Neural crest cell (in vitro differentiated cells): ENCODE measurements at places on chromosomes 3 and 15.

GRCh38 chr3:26657348-26657976 lies 34.9 kb downstream of the LRRC3B start:
- no peaks in the 10 kb centered on the region for H3K4me1 ChIP-seq
- H3K4me3 ChIP-seq, result no peak overlapping the region
- H3K36me3 ChIP-seq, result no peaks in the 10 kb centered on the region
- no peak overlapping the region for H3K27ac ChIP-seq

DNA sequence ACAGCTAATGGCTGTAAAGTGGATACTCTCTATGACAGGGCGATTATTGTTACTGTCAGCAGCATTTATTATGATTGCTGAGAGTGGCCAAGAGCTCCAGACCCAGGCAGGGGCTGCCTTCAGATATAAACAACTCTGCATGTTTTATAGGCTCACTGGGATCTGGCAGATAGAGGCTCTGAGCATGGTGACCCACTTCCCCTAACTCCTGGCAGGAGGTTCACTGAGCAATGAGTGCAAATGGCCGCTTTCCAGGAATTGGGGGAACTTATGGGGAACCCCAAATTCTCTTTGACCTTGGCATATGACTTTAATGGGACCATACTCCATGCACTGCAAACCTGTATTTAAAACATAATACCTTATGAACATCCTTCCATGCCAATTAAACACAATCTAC lies 59.0 kb downstream of the SCN5A start:
- H3K27ac ChIP-seq, result no peak overlapping the region
- peaks cover 9% of the 10 kb centered on the region for H3K27me3 ChIP-seq
- no peaks in the 10 kb centered on the region for H3K36me3 ChIP-seq
- DNase-seq, result no peak

DNA sequence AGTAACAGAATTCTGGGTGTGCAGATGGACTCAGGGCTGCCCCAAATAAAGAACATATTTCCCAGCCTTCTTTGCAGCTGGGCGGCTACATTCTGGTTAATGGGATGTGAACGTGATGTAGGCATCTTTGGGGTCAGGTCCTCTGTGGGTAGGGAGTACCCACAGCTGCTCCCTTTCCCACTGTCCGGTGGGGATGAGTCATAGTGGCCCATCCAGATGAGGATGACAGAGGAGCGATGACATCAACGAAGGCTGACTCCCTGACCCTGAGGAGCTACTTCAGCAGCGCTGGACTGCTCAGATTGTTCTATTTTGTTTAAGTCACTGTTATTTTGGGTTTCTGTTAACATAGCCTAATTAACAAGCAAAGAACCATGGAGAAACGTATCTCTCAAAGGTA lies 38.0 kb downstream of the SRPRB start:
- H3K4me1 ChIP-seq, result no peaks in the 10 kb centered on the region
- no peaks in the 10 kb centered on the region for H3K27me3 ChIP-seq
- H3K36me3 ChIP-seq, result no peaks in the 10 kb centered on the region
- no peak overlapping the region for H3K27ac ChIP-seq
- no peak for DNase-seq

- H3K27ac ChIP-seq, result no peak overlapping the region
- H3K4me3 ChIP-seq, result no peak overlapping the region
- DNase-seq, result no peak
- H3K36me3 ChIP-seq, result no peaks in the 10 kb centered on the region
- no peaks in the 10 kb centered on the region for H3K27me3 ChIP-seq
- H3K4me1 ChIP-seq, result no peaks in the 10 kb centered on the region
These were observed 100.6 kb upstream of the SLC24A5 start for GRCh38 chr15:48020166-48020565.
